ENCODE measurements at places on chromosomes 1 and 21. TPM values are rescaled to one million over a fixed set of nuclear protein-coding genes. Genes with fewer than 3 reads are reported as not detected.

Gene SNRPE
- total RNA-seq = 86.9 TPM

Gene LCE1B
- not detected for total RNA-seq

Gene SLC25A33
- total RNA-seq = 6.8 TPM

Gene ANGPTL3
- not detected for total RNA-seq

Gene FBXO2
- total RNA-seq = 1.1 TPM

Gene SPATA6
- total RNA-seq = 1.6 TPM

Gene ATP1A2
- not detected for total RNA-seq

Gene SPATA21
- not detected for total RNA-seq
